Uterus (tissue), 4 donors: ENCODE measurements at places on chromosomes 2 and 18. TPM values are rescaled to one million over a fixed set of nuclear protein-coding genes. Genes with fewer than 3 reads are reported as not detected.

C2orf80 gene
- total RNA-seq: not detected

MYO5B gene
- 0.29 TPM for total RNA-seq

XDH gene
- total RNA-seq: not detected

VWC2L gene
- not detected for total RNA-seq

MYOM1 gene
- total RNA-seq: 8.2 TPM
